ENCODE measurements at places on chromosomes 4 and X.

DNA sequence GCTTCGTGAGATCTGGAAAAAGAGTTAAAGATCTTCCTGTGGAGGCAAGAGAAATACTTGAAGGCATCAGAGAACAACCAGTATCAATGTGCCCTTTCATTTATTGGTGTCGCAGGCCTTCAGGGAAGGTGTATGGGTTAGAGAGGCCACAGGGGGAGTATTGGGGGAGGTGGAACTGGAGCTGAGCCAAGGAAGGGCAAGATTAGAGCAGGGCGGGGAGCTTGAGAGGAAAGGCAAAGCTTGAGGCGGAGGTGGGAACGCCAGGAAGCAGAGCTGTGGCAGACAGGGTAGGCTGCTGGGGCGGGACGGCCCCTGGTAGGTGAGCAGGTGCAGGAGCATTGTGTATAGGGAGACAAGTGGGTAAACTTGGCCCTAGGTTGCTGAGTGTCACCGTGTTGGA, 329.9 kb downstream of the ARHGAP10 start:
- DNase-seq, result no peak

- peak; percentile 83 for DNase-seq
These were observed 3.4 kb upstream of the AVPR2 start for GRCh38 chrX:153900831-153901752.

- DNase-seq, result no peak
These were observed 2.0 kb downstream of the PSAPL1 start for GRCh38 chr4:7432531-7433375.

GRCh38 chr4:7020290-7020689, 22.9 kb upstream of the TADA2B start:
- DNase-seq, result no peak

DNA sequence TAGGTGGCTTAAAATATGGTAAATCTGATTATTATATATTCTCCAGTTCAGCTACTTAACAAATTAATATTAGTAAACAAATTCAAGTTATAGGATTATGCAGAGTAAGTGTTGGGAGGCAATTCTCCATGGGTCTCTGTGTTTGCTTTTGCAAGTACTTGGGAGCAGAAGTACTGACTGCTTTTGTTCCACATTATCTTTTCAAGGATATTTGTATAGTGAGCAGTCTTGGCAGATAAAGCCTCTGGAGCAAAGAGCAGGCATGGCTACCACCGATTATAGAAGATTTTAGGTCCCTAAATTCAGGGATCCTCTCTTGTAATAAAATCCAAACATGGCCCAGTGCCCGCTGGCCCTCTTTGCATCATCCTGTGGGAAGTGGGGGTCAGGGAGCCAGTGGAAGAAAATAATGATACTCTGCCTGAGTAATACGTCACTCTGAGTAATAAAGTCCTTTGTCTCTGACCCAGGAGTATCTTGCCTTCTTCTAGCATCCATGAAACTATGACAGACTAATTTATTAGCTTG, 23.2 kb downstream of the NDNF start:
- DNase-seq, result no peak

GRCh38 chr4:36823199-36823967, 421.2 kb upstream of the NWD2 start:
- peak; percentile 19 for DNase-seq

DNA sequence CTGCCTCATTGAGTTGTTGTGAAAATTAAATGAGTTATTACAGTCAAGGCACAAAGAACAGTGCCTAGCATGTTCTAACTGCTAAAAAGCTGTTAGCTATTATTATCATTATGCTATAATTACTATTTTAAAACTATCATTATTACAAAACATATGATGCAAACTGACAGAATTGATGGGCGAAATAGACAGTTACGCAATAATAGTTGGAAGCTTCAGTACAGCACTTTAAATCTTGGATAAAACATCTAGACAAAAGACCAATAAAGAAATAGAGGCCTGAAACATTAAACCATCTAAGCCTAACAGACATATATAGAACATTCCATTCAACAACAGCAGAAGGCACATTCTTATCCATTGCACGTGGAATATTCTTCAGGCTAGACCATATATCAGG, 73.0 kb downstream of the TAB3 start:
- DNase-seq, result no peak

- DNase-seq, result peak; percentile 85
These were observed 1.5 kb downstream of the PIM2 start for GRCh38 chrX:48917139-48918001.

- no peak for DNase-seq
These were observed 95.7 kb upstream of the GRIA3 start for GRCh38 chrX:123088331-123088730.

DNA sequence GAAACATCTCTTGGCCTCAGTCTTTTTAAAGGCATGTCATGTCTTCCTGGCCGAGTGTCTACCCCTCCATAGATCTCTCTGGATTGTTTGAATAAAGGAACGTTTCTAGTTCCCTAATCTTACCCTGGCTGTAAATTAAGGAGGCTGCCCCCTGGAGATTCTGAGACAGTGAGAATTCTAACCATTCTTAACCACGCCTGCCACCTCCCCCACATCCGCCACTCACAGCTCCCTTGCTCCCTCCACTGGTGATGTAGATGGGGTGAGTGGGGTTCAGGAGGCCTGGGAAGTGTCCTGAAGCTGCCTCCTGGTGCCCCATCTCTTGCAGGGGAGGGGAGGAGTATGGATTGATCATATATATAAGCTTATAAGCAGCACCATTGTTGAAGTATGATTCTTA, 48.0 kb upstream of the TRIM2 start:
- peak; percentile 60 for DNase-seq

DNA sequence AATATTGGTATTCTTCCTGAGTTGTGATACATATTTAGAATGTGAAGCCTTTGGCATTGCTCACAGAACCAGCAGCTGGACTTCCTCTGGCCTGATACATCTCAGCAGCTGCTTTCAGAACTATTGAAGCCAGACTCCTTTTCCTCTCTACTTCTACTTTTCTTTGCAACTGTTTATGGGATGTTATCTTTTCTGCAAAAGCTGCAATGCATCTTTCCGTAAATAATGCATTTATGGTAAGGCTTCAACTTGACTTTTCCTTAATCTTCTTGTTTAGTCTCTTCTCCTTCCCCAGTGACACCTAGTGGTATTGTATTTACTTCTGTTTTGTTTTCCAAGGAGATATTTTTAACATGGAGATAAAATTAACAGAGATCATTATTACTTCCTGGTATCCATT, 1548.7 kb downstream of the PCDH7 start:
- no peak for DNase-seq

GRCh38 chrX:139826065-139827044, 106.5 kb downstream of the ATP11C start:
- peak; percentile 86 for DNase-seq

GRCh38 chr4:6495296-6495590, 22.8 kb upstream of the PPP2R2C start:
- DNase-seq, result no peak

DNA sequence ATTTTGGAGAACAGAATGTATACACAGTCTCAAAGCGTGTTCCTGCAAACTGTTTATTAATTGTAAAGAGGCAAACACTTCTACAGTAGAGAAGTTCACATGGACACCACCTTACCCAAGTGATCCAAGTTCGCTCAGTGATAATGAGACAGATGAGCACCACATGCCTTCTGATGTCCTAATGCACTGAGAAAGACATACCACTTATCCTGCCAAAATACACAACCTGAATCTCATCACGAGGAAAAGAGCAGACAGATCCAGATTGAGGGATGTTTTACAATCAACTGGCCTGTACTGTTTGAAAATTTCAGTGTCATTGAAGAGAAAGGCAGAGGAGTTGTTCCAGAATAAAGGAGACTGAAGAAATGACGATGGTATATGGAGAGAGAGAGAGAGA, 12.4 kb downstream of the PPEF1 start:
- DNase-seq, result no peak

GRCh38 chr4:123398853-123399626, 2.4 kb downstream of the SPRY1 start:
- DNase-seq, result peak; percentile 58

All from fibroblast of skin of right quadriceps (primary cell).